ENCODE measurements at places on chromosomes 13 and 19. TPM values are rescaled to one million over a fixed set of nuclear protein-coding genes. Genes with fewer than 3 reads are reported as not detected.

LIM2 gene
- total RNA-seq = not detected

JSRP1 gene
- total RNA-seq = 0.38 TPM

NHLRC3 gene
- total RNA-seq = 14.5 TPM

DCT gene
- total RNA-seq = not detected

ELSPBP1 gene
- not detected for total RNA-seq

RTBDN gene
- not detected for total RNA-seq

EDDM13 gene
- total RNA-seq = not detected

DIRAS1 gene
- total RNA-seq = 0.97 TPM

TMEM221 gene
- 0.55 TPM for total RNA-seq

ZNF284 gene
- total RNA-seq = 3.2 TPM

RAB3D gene
- 2.0 TPM for total RNA-seq

SLITRK6 gene
- total RNA-seq = not detected

FBXO27 gene
- total RNA-seq = 0.49 TPM

LAIR1 gene
- 0.70 TPM for total RNA-seq

ZNF471 gene
- not detected for total RNA-seq

C19orf33 gene
- total RNA-seq = 3.3 TPM

ZNF560 gene
- not detected for total RNA-seq

ZNF180 gene
- 13.4 TPM for total RNA-seq

STAP2 gene
- total RNA-seq = 39.0 TPM

TMEM150B gene
- total RNA-seq = 0.74 TPM

RDH8 gene
- not detected for total RNA-seq

ATP8A2 gene
- total RNA-seq = not detected

WDR87 gene
- total RNA-seq = not detected

NALCN gene
- not detected for total RNA-seq
